ENCODE measurements at places on chromosomes 3 and 15.

DNA sequence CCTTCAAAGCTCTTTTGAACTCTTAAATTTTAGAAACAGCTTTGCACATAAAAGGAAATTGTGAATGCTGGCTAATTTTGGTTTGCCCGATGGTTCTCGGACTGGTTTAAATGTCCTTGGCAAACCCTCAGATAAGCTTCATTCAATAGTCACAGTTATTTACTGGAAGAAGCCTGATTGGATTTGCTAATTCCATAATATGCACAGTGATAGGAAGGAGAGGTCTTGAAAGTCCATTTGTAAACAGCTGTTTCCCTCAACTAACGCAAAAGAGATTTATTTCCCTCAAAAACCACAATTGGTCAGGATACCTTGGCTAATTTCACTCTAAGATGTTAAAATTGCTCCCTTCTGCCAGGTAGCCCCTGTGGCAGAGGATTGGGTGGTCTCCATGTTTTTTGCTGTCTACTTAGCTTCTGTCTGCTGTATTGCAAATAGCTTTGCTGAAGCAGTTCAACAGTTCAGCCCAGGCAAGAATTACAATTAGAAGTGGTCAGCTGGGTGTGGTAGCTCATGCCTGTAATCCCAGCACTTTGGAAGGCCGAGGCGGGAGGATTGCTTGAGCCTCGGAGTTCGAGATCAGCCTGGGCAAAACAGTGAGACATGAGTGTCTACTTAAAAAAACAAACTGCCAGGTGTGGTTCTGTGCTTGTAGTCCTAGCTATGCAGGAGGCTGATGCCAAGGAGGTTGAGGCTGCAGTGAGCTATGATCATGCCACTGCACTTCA is 30.6 kb upstream of the PROK2 start:
- DNase-seq: no peak

GRCh38 chr3:175255698-175256097 is 396.6 kb downstream of the NAALADL2 start:
- no peak for DNase-seq

DNA sequence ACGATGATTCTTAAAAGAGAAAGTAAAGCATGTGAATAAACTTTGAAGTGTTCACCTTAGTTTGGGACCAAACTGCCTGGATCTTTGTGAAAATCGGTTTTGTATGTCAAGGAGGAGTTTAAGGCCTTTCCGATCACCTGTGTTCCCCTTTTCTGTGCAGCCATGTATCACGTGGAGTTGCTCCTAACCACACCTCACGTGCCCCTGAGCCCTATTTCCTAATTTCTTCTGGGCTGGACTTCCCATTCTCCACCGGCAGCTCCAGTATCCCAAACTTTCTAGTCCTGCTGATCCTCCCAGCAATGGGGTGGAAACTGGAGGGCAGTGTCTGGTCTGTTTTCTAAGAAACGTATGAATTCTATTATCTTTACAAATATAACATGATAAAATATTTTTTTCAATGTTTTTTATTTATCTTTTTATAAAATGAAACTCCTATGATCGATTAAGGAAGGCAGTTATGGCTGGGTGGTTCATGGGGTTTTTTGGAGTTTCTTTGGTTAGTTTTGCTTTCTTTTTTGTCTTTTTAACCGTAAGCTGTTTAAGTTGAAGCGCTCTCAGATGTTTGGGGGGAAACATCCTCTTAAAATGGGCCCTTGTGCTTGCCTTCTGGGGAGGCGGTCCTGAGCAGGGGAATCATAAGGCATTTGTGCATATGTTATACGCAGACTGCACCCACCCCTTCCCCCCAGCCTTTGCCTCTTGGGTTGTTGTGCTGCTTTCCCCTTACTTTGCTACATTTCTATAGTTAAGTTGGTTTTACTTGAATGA is 43.6 kb upstream of the WWTR1 start:
- DNase-seq: peak; percentile 30

DNA sequence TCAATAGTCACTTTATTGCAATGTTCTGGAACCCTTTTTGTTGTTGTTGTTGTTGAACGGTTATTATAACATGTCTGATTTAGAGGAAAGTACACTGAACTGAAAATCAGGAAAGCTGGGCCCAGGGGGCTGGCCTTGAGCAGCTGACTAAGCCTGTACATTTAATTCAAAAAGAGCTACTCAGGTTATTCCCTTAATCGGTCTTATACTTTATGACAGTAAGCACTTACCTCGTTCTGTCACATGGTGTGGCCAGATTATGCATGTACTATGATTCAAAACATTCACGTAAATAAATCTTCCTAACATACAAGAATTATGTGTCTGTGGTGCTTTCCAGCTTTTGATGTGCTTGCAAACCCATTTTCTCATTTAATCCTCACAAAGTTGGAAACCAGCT is 382.5 kb upstream of the TPRG1 start:
- peak; percentile 17 for DNase-seq

DNA sequence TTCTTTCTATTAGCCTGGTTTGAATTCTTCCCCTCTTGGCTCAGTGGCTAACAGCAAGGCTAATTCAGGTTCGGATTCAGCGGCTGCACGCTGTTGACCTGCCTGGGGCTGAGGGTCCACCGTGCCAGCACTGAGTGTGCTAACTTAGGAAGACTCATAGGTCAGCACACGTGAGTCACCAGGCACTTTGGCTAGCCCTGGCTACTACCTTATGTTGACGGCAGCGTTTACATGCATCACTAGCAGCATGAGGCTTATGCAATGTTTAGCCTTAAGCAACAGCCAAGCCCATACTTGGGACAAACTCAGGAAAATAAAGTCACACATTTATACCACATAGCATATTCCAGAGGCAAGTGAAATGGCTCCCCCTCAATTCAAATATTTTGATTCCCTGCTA is 137.7 kb downstream of the RAB11A start:
- no peak for DNase-seq

DNA sequence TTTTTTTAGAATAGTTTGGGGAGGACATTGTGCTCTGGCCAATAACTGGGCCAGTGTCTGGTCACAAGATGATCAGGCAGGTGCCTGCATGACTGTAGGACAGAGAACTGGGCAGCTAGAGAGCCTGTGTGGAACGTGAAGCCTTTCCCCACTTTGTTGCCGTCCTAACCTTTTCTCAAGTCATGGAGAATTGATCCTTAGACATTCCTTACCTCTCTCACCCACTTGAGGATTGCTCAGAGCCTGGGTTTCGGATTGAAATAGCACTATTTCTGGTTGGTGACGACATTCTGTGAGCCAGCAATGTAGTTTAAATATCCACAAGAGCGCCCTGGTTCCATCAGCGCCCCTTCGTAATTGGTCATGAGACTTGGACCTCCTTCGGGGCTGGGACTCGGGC is 138.4 kb downstream of the IGF1R start:
- no peak for DNase-seq

GRCh38 chr15:71116366-71116765 is 1.1 kb downstream of the THSD4 start:
- no peak for DNase-seq

GRCh38 chr15:85681386-85681785 is 113.3 kb downstream of the KLHL25 start:
- no peak for DNase-seq

GRCh38 chr15:55007561-55007960 is 189.2 kb downstream of the RSL24D1 start:
- DNase-seq: no peak

DNA sequence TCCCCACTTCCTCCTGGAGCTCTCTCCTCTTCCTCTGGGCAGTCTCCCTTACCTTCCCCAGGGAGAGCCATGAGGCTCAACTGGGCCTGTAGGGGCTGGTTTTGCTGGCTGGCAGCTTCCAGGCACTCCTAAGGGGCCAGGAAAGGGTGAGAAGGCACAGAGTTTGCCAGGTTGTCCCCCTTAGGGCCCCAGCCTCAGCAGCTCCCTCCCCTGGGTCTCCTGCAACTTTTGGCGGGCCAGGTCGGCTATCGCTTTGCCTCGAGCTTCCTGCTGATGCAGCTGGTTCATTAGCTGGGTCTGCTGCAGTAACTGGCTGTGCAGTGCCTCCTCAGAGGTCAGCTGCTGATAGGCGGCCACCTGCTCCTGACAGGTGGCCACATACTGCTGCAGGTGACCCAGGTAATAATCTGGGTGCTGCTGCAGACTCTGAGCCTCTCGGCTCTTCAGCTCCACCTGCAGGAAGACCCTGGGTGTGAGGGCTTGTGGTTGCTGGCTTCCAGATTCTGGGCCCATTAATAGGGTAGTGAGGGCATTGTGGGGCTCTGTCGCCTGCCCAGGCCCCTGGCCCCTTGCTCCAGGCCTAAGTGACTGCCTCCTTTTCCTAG is 29.7 kb upstream of the OR4F6 start:
- no peak for DNase-seq

DNA sequence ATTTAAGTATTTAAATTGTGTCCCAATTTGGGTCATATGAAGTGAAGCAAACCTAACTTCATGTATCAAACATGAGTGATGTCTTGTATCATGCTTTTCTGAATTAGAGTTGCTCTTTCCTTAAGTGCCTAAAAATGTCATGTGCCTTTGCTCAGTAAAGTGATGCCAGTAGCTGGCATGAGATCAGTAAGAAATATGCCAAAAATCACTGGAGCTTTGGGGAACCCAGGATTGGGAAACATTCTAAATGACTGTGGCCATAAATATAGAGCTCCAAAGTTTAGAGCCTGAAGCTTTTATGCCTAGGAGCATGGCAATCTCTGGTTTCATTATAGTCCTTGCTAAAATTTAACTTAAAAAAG is 33.8 kb downstream of the RBMS3 start:
- DNase-seq: no peak

- no peak for DNase-seq
Observed at GRCh38 chr3:15500107-15500724, 21.3 kb downstream of the COLQ start.

- no peak for DNase-seq
Observed at GRCh38 chr3:103924544-103924943, 1442.2 kb upstream of the ALCAM start.

DNA sequence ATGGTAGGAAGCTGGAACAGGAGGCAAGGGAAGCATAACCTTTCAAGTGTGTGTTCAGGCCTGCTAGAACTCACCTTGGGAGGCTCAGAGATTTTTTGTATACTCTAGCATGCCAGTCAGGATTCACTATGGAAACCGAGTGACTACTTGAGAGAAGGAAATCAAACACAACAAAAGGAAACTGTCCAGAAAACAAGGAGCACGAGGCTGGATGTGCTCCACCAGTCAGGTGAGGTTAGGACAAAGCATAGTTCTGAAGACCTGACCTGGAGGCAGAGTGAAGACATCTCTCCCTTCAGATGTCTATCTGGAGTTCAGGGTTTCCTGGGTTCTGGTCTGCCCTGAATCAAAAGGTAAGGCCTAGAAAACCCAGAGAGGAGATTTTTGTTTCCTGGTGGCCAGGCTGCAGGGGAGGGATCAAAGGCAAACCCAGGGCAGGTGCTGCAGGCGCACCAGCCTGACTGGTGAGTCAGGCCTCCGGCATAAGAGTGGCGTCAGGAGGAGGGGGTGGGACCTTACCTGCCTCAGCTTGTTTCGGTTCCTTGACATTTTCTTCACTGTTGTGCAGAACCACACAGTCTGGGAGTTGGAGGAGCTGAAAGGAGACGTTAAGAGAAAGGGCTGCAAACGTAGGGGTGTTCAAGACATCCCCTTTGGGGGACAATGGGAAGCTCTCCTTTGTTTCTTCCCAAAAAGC is 52.2 kb upstream of the OSBPL11 start:
- no peak for DNase-seq

DNA sequence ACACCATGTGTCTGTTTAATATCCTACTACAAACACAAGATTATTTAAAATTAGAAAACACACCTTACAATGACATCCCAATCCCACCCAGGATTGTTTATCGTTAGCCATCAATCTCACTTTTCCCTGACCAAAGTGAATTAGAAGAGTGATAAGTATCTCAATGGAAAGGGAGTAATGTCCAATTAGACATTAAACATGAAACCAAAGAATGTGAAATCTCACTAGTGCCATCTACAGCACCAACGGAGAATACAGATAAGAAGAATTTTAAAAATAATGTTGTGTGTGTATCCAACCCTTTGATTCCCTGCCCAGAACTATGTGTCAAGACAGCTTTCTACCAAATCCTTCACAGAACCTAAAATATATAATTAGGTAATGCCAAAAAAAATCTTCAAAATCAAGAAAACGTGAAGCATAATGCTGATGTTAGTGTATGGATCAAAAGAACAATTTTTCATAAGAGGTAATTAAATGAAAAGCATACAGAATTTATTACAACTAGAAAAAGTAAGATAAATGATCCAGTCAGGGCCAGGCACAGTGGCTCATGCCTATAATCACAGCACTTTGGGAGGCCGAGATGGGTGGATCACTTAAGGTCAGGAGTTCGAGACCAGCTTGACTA is 64.2 kb downstream of the SCAPER start:
- no peak for DNase-seq

GRCh38 chr3:24316887-24317383 is 177.7 kb downstream of the THRB start:
- no peak for DNase-seq

DNA sequence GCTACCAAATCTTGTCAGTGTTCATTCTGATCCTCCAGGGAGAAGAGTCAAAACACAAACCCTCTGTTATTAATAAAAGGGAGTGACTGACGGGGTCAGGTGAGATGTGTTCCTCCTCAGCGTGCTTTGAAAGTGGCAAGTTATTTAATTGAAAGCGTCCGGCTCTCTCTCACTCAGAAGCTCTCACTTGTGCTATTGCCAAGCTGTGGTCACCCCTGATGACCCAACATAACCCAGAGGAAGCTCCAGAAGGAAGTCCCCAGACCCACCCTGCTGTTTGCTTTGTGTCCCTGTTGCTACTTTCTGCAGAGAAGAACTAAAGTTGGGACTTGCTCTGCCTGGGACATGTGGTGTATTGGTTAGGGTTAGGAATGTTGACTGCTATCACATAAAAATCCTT is 235.6 kb downstream of the EDEM1 start:
- no peak for DNase-seq

GRCh38 chr15:20341901-20342600 is 199.5 kb downstream of the GOLGA6L6 start:
- DNase-seq: peak; percentile 66

DNA sequence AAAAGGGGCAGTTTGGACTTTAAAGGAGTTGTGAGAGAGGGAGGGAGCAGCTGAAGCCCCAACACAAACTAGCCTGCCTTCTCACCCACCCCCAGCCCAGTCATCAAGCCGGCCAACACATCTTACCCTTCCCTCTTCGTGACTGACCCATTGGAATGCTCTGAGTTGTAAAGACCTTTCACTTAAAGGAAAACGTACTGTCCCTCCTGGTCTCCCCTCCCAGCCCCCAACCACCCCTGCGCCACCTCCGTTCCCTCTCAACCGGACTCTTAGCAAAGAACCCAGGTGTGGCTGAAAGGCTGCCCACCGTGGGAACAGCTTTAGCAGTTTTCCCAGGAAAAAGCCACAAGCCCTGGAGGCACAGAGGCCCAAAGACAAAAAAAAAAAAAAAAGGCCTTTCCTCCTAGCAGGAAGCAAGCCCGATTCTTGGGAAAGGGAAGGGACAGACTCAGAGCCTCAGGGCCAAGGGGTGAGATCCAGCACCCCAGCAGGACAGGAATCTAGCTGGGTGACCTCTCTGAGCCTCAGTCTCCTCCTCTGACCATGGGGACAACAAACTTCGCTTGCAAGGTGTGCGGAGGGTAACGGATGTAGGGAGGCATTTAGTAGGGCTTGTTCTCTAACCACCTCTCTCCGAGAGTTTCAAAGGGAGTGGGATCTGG is 2.4 kb downstream of the CYP11A1 start:
- DNase-seq: no peak
